Psoas muscle (tissue), 8 donors: ENCODE measurements at places on chromosomes 16 and 17. TPM values are rescaled to one million over a fixed set of nuclear protein-coding genes. Genes with fewer than 3 reads are reported as not detected.
A peak's percentile ranks its signal among the peaks of the same experiment; 100 is the strongest.

MRPL12 gene
- polyA plus RNA-seq, result 558 TPM

TMEM235 gene
- not detected for polyA plus RNA-seq

TBC1D3E gene
- not detected for polyA plus RNA-seq

TTLL6 gene
- 0.05 TPM for polyA plus RNA-seq

TMEM11 gene
- 109 TPM for polyA plus RNA-seq

SDK2 gene
- 0.21 TPM for polyA plus RNA-seq

- no peak for DNase-seq
Observed at GRCh38 chr17:56826611-56827414, 6.9 kb downstream of the C17orf67 start.

DNA sequence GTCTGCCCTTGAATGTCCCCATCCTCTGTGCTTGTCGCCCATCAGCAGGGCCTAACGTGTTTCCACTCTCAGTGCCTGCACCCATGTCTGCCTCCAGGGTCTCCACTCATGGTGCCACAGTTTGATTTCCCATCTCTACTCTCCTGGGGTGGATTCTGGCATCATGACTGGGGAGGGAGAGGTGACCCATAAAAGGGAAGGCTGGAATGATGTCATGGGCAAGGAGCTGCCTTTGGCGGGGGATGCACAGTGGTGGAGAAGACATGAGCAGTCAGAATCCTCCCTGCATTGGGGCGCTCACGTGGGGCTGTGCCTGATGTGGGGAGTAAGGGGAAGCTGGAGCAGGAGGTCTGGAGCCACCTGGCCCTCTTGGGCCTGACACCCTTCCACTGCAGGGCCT, 100.9 kb downstream of the USP22 start:
- no peak for DNase-seq

DNA sequence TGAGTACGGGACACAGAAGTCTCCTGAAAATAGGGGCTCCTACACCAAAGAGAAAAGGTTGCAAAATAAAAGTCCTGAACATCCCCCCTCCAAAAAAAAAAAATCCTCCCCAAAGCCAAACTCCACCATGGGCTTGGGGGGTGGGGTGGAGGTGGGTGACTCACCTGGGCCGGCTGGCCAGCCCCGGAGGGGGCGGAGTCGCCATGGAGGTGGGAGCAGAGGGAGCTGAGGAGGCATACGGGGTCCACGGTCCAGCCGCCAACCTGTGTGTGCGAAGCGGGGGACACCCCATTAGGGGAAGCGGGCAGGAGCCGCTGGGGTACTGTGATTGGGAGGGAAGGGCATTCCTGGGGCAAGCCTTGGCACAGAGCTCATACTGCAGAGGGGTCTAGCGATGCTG, 31.0 kb downstream of the SRCIN1 start:
- DNase-seq, result no peak

GRCh38 chr16:23863511-23864422, 28.0 kb downstream of the PRKCB start:
- DNase-seq, result no peak

GRCh38 chr17:57819285-57819684, 30.6 kb downstream of the MRPS23 start:
- no peak for DNase-seq

DNA sequence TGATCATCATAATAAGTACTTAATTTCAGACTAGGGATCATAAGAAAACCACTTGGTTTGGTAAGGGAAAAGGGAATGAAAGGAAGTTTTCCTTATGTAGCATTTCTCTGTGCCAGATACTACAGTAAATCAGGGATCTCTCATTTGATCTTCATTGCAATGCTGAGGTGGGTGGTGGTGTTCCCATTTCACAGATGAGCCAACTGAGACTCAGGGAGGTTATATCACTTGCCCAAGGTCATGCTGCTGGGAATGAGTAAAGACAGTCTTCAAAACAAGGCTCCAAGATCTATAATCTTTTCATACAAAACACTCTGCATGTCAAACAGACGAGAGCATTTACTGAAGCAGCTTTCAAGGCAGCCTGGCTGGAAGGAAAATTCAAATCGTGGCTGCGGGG, 124.6 kb downstream of the GP2 start:
- no peak for DNase-seq

GRCh38 chr17:75603123-75603522, 15.5 kb downstream of the MYO15B start:
- no peak for DNase-seq

GRCh38 chr16:67040906-67041305, 12.0 kb downstream of the CBFB start:
- DNase-seq, result no peak

- no peak for DNase-seq
Observed at GRCh38 chr16:56921571-56921970, 10.4 kb upstream of the HERPUD1 start.

DNA sequence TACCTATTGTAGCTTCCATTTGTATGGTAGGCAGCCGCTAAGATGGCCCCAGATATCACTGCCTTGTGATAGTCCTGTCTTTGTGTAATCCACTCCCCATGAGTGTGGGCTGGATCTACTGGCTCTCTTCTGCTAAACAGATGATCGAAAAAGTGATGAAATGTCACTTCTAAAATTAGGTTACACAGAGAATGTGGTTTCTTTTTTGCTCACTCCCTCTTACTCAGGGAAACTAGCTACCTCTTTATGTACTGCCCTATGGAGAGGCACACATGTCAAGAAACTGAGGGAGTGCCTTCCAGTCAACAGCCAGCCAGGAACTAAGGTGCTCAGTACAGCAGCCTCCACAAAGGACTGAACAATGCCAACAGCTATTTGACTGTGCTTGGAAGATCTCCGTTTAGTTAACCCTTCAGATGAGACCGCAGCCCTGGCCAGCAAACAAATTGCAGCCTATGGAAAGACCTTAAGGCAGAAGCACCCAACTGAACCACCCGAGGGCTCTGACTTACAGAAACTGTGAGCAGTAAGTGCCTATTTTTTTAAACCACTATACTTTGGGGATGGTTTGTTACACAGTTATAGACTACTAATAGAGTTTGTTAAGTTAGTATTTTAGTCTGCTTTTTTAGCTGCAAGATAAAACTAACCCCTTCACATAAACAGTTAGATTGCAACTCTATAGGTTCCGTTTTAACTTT, 113.2 kb upstream of the MAF start:
- DNase-seq, result no peak

DNA sequence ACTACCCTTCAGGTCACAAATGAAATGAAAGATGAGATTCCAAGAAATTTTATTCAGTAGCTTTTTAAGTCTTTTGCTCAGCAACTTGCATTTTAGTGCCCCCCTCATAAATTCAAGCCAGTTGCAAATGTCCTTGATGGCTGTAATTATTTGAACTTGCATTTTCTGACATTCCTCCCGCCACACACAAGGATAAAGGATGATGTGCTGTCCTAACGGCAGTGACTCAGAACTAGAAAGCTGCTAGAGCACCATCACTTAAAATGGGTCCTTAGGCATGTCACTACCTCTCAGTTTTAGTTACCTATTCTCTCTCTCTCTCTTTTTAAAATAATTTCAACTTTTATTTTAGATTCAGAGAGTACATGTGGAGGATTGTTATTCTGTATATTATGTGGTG, 306.7 kb downstream of the CNTNAP4 start:
- no peak for DNase-seq

DNA sequence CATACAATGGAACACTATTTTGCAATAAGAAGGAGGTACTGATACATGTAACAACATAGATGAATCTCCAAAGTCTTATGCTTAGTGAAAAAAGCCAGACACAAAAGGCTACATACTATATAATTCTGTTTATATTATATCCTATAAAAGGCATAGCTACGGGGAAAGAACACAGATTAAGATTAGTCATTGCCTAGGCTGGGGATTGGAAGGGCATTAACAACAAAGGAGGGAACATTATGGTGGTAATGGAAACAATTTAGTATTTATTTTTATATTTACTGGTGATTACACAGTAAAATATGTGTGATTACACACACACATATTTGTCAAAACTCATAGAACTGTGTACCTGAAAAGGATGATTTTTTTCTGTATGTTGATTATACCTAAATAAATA, 278.1 kb downstream of the ZFHX3 start:
- DNase-seq, result no peak

DNA sequence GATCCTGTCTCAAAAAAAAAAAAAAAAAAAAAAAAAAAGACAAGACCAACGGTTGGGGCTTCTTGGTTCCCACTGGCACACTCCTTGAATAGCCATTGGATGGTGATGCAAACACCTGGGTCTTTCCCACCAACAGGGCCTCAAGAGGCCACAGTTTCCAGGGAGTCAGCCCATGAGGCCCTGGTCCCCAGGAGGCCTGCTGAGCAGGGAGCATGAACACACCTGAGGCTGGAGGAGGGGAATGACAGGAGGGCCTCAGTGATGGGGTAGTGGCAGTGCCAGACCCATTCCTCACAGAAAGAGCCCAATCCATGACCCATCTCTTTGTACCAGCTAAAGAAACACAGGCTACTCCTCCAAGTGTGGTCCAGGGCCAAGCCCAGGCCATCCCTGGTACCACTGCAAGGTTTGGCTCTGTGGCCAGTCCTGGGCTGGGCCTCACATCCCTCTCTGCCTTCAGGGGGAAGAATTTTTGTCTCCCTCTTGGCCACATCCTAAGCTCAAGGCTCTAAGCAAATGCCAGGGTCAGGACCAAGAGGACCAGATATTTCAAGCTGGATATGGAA, 13.9 kb downstream of the ARL2BP start:
- no peak for DNase-seq

DNA sequence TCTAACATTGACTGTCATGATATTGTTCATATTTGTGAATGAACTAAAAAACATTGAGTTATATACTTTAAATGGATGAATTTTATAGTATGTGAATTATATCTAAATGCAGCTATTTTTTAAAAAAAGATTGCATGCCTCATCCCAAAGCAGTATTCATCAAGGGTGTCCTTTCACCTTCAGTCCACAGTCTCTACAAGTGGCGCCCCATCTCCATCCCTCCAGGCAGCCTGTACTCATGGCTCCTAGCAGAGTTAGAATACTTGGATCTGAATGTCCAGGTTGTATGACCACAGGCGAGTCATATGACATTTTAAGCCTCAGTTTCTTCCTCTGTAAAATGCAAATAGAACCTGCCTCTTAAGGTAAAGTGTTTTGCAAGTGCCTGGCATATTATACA, 69.8 kb downstream of the TMEM100 start:
- no peak for DNase-seq

DNA sequence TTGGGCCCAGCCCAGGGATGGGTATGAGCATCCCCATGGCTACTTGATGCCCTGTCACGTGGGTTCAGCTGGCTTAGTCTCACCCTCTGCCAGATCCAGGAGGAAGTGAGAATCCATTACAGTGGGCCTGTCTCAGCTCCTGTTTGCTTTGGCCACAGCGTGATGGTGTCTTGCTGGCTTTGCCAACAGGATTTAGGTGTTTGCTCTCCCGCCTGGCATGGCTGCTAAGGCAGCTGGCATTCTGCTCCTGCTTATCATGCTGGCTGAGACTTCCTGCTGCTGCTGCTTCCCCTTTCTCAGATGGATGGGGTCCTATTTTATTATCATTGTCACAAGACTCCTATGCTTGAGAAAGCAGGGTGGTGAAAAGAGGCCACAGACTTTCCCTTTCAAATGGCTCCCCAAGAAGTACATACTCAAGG, 28.3 kb upstream of the HOXB13 start:
- DNase-seq, result no peak

- no peak for DNase-seq
Observed at GRCh38 chr17:43019418-43019817, 2.8 kb downstream of the VAT1 start.

DNA sequence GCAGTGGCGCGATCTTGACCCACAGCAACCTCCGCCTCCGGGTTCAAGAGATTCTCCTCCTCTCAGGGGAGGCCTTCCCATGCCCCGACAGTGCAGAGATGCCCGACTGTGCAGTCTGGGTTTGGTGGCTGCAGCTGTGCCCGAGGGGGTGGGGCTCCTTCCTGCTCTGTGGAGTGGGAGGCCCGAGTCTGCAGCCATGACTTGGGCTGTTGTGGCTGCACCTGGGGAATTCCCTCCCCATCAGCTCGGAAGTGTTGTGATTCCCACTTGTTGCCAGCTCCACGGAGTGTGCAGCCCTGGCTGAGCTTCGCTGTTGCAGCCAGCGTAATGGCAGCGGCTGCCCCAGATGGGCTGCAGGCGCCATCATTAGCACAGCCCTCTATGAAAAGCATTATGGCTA, 66.4 kb upstream of the SMIM36 start:
- DNase-seq, result no peak

- DNase-seq, result peak; percentile 42
Observed at GRCh38 chr17:75313941-75314551, 24.8 kb upstream of the SLC25A19 start.

GRCh38 chr16:78258375-78259065, 159.1 kb downstream of the WWOX start:
- DNase-seq, result no peak

GRCh38 chr17:4509401-4509800, 10.7 kb downstream of the SPNS2 start:
- DNase-seq, result no peak

DNA sequence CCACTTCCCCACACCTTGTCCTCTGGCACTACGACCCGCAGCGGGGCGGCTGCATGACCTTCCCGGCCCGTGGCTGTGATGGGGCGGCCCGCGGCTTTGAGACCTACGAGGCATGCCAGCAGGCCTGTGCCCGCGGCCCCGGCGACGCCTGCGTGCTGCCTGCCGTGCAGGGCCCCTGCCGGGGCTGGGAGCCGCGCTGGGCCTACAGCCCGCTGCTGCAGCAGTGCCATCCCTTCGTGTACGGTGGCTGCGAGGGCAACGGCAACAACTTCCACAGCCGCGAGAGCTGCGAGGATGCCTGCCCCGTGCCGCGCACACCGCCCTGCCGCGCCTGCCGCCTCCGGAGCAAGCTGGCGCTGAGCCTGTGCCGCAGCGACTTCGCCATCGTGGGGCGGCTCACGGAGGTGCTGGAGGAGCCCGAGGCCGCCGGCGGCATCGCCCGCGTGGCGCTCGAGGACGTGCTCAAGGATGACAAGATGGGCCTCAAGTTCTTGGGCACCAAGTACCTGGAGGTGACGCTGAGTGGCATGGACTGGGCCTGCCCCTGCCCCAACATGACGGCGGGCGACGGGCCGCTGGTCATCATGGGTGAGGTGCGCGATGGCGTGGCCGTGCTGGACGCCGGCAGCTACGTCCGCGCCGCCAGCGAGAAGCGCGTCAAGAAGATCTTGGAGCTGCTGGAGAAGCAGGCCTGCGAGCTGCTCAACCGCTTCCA, 2.6 kb downstream of the METTL26 start:
- DNase-seq, result peak; percentile 52

DNA sequence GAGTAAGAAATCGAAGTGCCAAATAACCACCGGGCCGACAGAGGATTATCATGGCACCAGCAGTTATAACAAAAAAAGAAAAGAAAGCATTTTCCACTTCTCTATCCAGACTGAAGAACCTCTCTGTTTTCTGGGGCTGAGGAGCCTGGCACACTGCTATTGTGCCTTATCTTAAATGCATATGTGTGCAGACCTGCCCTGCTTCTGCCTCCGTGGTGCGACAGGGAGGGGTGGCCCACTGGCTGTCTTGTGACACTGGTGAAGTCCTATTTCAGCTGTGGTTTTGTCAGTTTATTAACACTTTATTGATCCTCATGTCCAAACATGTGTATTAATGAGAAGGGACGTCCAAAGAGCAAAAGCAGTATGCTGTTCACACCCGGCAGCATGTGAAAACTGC, 55.4 kb downstream of the CDK5R1 start:
- no peak for DNase-seq

- DNase-seq, result no peak
Observed at GRCh38 chr16:85356157-85356556, 243.9 kb upstream of the CIBAR2 start.

- DNase-seq, result no peak
Observed at GRCh38 chr16:79186196-79186595, 414.3 kb downstream of the MAF start.

- DNase-seq, result peak; percentile 83
Observed at GRCh38 chr17:1485423-1486376, 6.8 kb downstream of the MYO1C start.
